NCI-H446 (cell line): ENCODE measurements at places on chromosomes 2 and 18.

GRCh38 chr2:135985826-135986393 lies 484 bp upstream of the DARS1 start:
- no peak for DNase-seq

GRCh38 chr18:59067873-59068272 lies 71.8 kb upstream of the SEC11C start:
- DNase-seq, result peak; percentile 18

GRCh38 chr2:60936757-60937156 lies 55.4 kb downstream of the REL start:
- DNase-seq, result peak; percentile 28

GRCh38 chr2:284896-285492 lies 2.9 kb downstream of the ALKAL2 start:
- no peak for DNase-seq

- peak; percentile 91 for DNase-seq
These were observed 423.8 kb upstream of the MEX3C start for GRCh38 chr18:51621113-51621863.

DNA sequence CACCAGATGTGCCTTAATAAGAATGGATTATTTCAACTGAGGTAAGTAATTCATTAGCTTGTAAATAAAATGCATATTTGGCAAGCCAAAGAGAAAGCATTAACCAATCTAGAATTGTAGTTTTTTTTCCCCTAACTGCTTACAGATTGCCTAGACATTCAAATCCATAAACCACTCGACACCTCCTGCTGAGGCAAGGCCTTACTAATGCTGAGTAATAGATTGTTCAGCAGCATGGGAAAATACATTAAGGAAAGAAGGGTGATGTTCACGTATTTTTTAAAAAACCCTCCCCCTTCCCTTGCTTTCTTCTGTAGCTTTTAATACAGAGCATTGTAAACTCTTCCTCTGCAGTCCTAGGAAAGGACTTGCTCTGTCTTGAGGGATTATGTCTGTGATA lies 17.0 kb upstream of the LINC00305 start:
- no peak for DNase-seq

- DNase-seq, result no peak
These were observed 3.6 kb upstream of the PRSS56 start for GRCh38 chr2:232516551-232516950.

- no peak for DNase-seq
These were observed 408.1 kb downstream of the THSD7B start for GRCh38 chr2:137173463-137173862.

DNA sequence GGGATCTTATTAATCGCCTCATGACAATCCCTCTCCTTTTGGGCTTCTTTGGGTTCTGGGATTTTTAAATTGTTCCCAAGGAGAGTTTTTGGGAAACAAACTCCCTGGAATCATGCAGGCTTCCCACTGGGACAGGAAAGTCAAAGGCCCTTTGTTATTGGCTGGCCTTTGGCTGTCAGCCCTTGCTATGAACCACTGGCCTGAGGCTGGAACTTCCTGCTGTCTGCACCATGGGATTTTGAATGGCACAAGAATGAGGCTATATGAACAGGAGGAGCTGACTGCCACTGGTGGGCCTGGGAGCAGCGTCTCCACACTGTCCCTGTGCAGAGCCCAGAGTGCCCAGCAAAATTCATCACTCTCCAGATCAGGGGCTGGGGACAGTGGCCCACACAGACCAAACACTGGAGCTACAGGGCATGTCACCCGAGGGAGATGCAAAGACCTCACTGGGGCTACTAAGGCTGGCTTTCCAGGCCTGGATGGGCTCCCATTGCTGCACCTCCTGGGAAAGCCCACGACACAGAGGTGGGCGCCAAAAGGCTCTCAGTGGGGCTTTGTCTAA lies 35.7 kb downstream of the STEAP3 start:
- no peak for DNase-seq

GRCh38 chr2:71586471-71586870 lies 133.1 kb downstream of the DYSF start:
- DNase-seq, result no peak

DNA sequence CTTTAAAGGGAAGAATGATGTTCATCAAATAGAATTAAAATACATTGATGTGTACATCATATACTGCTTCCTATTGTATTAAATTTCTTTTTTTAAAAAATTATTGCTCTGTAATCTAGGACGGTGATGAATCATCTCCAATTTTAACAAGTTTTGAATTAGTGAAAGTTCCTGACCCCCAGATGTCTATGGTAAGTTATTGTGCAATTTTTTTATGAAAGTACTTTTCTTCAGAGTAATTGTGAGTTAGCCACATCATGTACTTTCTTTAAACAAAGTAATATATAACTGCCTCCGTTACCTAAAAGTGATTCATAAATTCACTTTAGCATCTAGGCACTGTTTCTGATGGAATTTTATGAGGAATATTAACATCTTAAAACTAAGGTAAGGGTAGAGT lies 38.1 kb downstream of the PIK3C3 start:
- DNase-seq, result no peak

- no peak for DNase-seq
These were observed 113.7 kb downstream of the CDCA7 start for GRCh38 chr2:173468266-173468793.

- DNase-seq, result no peak
These were observed 141.3 kb upstream of the LYPD1 start for GRCh38 chr2:132811148-132811915.

DNA sequence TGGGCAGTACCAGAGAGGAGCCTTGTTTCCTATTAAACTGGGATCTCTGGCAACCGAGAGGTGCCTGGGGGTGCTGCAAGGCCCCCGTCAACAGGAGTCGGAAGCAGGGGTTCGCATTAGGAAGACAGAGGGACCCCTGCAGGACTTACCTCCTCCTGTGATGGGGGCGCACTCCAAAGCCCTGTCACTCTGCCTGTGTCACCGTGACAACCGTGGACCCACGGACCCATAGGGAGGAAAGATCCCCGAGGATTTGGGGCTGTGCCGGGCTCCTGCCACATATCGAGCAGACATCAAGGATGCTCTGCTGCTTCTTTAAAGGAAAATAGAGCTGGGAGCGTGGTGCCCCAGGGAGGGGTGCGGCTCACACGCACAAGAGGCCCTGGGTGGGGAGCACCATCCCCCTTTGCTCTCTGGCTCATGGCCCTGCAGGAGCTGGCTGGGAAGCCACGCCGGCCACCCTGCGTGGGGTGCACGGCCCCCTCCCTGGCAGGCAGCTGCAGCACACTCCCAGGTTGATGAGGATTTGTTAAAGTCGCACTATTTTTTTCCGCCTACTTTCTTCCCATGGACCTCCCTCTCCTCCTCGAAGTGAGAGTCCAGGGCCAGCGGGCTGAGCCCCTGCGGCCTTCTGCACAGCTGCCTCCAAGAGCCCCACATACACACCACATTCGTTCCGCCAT lies 167.5 kb downstream of the TWIST2 start:
- no peak for DNase-seq

DNA sequence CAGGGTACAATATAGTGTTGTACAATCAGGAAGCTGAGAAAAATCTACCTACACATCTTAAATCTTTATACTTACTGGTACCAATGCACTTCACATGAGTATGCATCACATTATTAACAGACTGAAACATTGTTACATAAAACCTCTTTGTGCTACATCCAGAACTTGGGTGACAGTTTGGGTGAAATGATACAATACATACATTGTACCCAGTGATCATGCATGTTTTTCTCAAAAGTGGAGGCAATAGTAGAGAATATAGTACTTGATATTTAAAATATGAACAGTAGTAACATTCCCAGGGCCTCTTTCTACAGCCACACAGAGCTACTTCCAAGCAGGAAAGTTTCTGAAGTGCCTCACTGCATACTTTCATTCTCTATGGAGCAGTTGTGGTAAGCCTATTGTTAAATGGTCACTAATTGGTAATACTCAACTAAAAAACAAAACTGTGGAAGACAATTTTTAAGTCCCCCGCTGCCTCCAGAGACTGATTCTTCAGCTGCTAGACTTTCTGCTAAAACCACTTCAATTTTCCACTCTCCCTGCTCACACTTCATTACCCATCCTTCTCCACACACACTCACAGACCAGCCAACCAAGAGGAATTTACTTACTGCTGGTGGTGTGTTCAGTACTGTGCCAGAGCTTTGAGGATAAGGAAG lies 22.9 kb upstream of the GRB14 start:
- no peak for DNase-seq

DNA sequence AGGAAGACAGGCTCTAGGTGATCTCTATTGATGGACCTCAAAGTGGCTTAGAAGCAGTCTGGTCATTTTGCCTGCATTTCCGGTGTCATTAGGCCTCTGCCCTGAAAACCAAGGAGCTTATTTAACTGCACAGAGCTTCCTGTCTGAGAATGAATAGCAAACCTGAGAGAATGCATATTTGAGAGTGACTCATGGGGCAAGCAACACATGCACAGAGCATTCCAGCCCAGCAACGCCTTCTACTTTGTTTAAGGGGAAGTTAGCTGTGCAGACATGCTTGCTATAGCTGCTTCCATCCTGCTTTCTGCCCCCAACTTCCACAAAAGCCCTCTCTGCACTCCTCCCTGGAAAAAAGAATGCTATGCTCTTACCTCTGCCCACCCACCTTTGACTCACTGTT lies 232.8 kb downstream of the GRB14 start:
- DNase-seq, result no peak

- DNase-seq, result no peak
These were observed 594 bp downstream of the RAD51AP2 start for GRCh38 chr2:17517481-17518211.

DNA sequence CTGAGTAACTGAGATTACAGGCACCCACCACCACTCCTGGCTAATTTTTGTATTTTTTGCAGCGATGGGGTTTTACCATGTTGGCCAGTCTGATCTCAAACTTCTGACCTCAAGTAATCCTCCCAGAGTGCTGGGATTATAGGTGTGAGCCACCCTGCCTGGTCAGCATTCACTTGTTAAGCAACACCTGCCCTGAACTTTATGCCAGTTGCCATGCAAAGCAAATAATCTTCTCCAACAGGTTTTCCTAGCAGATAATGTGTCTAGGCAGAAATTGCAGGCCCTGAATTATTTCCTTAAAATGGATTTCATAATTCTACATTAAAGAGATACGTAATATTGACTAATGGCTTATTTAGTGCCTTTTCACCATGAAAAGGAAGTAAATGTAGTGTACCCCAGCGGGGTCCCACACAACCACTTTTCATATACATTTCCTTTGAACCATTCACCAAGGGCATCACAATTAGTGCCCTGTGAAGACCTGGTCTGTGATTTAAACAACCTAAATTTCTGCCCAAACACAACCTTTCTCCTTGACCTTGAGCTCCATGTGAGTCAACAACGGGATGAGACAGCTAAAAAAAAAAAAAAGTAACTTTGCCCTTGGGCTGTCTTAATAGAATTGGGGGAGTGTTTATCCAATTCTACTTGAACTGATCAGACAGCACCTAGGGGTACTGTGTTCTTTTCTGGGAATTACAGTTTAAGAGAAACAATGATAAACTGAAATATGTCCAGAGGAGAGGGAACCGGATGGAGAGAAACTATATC lies 41.6 kb downstream of the EEF1B2 start:
- no peak for DNase-seq

GRCh38 chr2:223526106-223526505 lies 76.1 kb downstream of the SCG2 start:
- DNase-seq, result no peak

- DNase-seq, result peak; percentile 63
These were observed 66.2 kb downstream of the MDH1 start for GRCh38 chr2:63654959-63655358.

DNA sequence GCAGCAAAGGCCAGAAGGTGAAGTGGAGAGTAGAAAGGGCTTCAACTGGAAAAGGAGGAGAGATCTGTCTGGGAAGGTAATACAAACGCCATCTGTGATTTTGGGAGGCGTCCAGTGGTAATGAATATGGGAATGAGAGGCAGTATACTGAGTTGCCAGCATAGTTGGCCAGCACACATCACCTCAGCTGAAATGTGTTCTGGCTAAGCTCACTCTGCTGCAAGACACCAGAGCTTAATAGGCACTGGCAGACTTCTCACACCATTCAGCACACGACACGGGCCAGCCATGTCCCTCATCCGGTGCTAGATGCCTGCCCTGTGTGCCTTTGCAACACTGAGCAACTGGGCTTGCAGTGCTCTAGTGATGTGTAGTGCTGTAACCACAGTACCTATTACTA lies 277.1 kb downstream of the PIEZO2 start:
- DNase-seq, result peak; percentile 67

DNA sequence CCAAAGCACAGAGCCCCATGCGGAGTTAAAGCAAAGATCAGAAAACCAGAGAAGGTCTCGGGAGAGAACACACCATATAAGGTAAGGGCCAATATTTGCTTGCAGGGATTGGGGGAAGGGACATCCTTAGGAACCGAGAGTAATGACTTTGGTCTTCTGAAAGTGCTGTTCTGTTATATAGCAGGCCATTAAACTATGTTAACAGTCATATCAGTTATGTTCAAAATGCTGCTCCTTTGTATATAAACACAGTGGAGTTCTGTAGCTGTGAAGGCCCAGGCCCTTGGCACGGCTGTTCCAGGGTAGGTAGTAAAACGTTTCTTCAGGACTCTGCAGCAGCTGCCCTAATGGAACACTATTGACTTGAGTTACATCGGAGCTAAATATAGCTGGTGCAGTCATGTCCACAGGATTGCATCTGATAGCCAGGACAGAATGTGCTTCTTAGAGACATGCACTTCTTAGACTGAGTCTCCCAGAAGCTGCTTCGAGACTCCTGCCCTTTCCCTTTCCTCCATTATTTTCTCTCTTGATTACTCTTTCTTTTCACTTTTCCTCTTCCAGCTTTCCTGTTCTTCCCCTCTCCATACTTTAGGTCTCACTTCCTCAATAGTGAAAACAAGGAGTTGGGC lies 122.4 kb downstream of the SETBP1 start:
- DNase-seq, result no peak

DNA sequence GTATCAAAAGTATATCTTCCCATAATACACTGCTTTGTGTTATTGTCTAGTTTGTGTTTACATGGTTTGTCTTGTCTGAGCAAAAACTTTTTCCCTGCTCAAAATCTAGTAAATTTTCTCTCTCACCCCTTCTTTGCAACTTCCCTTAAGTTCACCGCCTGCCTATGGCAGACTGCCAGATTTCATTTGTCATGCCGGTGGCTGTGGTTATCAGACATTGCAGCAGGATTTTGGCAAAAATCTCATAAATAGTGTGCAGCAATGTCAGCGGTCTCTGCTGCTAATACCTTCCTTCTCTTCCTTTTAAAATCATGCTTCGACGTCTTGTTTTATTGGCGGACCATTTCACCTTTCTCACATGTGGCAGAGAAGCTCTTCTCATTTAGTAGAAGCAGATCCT lies 45.6 kb upstream of the TMEM178A start:
- peak; percentile 70 for DNase-seq

DNA sequence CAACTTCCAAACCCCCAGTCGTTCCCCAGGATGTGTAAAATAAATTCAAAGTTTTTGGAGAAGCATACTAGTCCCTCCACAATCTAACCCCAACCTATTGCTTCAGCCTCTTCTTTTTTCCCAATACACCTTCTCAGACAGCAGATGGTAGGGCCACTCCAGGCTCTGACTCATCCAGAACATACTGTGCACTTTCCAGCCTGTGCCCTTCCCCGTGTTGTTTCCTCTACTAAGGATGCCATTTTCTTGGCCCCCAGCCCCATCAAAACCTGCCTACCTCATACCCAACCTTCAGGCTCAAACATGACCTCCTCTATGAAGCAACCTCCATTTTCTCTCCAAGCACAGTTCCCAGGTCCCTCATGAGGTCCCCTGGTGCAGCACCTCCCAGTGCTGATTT lies 669.3 kb downstream of the BCL11A start:
- no peak for DNase-seq

- DNase-seq, result no peak
These were observed 198.3 kb downstream of the MGAT5 start for GRCh38 chr2:134452042-134452733.
